ENCODE measurements at places on chromosomes 2 and 18.

DNA sequence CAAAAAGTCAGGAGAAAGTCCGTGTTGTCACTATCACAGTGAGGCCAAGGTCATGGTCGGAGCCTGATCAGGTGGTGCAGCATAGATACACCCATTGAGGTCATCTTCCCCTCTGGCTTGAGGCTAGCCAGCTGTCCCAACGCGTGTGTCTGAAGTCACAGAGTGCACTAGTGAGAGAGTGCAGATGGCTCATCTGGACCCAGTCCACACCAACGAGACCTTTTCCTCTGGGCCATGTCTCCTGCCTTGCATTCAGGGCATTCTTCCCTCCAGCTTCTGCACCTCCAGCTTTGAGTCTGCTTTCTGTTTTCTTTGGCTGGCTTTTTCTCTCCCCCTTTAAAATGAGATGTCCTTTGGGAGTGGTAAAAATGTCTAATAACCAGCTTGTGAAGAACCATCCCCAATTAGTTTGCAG is 146.9 kb downstream of the TDRD15 start:
- no peak for DNase-seq

DNA sequence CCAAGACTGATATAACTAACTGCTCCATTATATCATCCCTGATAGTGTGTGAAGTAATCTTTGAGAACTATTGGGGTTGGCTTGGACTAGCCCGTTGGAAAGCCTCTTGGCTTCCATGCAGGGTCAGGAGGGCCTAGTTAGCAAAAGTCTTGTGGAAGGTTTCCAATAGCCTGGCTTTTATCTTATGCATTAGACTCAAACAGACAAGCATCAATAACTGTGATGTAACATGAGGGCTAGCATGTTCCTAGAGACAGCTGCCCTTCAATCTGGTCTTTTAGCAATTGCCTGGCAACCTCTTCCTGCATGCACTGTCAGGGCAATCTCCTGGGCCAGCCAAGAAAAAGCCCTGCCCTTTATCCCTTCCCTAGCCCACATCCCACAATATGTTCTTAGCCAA is 18.2 kb downstream of the SLC8A1 start:
- no peak for DNase-seq

- peak; percentile 57 for DNase-seq
These were observed 42.4 kb upstream of the DDX18 start for GRCh38 chr2:117771969-117772630.

GRCh38 chr2:163462993-163463392 is 272.8 kb downstream of the FIGN start:
- no peak for DNase-seq

- DNase-seq: no peak
These were observed 5.5 kb upstream of the SMARCAL1 start for GRCh38 chr2:216406826-216407225.

- DNase-seq: no peak
These were observed 38.3 kb downstream of the MRPS9 start for GRCh38 chr2:105076121-105076520.

DNA sequence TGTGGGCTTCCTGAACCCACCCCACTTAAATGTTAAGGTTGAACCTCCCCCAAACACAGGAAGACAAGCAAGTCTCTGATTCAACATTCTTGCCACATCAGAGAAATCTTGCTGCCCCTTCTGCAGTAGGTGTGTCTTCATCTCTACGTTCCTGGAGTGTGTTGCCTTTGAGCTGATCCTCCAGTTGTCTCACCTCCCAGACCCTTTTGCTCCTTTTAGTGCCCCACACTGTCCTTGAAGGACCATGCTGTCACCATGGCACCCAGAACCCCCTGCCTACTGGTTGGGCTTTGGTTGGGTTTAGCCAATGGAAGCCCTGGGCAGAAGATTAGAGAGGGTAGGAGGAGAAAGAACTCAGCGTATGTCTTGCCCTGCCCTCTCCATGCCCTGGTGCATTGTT is 10.7 kb downstream of the CAB39 start:
- DNase-seq: no peak

- no peak for DNase-seq
These were observed 464.6 kb upstream of the SPHKAP start for GRCh38 chr2:228646061-228646460.

- no peak for DNase-seq
These were observed 6.3 kb upstream of the INO80D start for GRCh38 chr2:206092297-206092696.

DNA sequence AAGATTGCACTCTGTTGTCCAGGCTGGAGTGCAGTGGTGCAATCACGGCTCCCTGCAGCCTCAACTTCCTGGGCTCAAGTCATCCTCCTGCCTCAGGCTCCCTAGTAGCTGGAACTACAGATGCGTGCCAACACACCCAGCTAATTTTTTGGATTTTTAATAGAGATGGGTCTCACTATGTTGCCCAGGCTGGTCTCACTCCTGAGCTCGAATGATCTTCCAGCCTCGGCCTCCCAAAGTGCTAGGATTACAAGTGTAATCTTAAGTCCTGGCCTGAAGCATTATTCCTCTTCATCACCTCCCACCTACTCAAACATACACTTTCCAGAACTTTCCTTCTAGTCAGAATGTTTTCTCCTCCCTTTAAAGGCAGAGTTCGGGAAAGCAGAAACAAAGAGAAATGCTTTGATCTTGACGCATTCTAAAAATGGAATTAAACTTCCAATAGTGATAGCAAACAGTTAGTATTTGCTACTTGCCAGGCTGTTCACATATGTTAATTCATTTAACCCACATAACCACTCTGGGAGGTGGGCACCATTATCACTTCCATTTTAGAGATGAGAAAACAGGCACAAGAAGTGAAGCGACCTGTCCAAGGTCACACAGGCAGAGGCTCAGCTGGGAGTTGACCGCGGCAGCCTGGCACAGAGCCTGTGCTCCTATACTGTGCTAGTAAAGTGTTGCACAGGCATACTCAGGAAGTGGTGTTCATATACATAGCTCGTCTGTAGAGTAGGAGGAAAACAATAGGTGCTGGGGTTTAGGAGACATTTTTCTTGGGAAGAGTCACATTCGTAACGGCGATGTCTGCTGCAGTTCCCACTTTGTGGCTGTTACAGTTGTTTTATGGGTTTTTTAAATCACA is 24.6 kb downstream of the TEX44 start:
- no peak for DNase-seq

- no peak for DNase-seq
These were observed 39.1 kb upstream of the TWIST2 start for GRCh38 chr2:238808761-238809160.

DNA sequence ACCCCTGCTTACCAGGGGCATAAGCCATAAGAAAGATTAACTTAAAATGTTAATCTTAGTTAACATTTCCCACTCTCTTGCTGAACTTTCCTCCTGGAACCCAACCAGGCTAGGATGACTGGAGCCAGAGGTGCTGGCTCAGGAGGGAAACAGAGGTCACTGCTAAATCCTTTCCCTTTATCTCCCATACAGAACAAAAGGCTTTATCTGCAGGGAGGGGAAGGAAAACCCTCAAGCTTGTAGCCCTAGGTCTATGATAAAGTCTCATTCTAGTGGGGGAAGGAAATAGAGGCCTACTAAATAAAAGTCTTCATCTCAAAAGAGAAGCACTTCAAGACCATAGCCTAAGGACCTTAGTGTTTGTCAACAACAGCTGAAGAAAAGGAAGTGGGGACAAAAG is 18.6 kb downstream of the HIBCH start:
- no peak for DNase-seq

- no peak for DNase-seq
These were observed 7.0 kb downstream of the KRCC1 start for GRCh38 chr2:88048541-88048940.

DNA sequence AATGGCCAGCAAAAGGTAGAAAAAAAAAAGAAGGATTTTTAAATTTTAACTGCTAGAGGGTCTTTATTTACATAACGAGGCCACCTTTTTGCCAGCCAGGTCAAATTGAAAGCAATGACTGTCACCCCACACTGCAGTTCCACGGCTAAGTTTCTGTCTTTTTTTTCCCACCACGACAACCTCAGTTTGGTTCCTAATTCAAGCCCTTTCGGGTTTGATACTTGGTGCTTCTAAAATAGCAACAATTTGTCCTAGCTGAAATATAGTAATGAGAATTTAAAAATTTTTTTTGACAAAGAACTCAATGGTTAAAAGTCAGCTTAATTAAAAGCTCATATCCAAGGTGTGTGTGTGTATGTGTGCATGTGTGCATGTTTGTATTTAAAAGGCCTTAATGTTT is 16.4 kb upstream of the NMS start:
- DNase-seq: no peak

DNA sequence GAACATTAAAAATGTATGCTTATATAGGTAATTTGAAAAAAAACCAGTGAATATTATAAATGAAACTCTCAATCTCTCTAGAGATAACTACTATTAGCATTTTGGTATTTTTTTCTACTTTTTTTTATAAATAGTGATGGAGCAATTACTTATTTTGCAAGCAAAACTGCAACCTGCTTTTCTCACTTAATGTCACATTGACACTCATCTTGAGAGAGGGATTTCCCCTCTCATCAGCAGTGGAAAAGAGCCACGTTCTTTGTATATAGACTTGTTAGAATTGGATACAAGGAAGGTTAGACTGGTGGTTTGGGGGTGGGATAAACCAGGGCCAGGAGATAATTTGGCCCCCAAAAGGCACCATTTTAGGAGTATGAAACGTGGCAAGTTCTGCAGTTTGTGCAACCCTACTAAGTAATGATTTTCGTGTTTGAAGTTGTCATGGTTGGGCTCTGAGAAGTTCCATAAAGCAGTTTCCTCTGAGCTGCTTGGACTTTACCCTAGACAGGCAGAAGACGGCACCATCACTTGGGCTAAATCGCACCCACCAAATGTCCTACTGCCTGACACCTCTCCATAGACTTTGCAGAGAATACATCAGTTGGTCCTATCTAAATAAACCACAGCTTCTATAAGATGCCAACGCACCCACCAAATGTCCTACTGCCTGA is 194.0 kb downstream of the ACTR3 start:
- DNase-seq: no peak

GRCh38 chr18:8504424-8504823 is 104.8 kb upstream of the RAB12 start:
- DNase-seq: no peak

DNA sequence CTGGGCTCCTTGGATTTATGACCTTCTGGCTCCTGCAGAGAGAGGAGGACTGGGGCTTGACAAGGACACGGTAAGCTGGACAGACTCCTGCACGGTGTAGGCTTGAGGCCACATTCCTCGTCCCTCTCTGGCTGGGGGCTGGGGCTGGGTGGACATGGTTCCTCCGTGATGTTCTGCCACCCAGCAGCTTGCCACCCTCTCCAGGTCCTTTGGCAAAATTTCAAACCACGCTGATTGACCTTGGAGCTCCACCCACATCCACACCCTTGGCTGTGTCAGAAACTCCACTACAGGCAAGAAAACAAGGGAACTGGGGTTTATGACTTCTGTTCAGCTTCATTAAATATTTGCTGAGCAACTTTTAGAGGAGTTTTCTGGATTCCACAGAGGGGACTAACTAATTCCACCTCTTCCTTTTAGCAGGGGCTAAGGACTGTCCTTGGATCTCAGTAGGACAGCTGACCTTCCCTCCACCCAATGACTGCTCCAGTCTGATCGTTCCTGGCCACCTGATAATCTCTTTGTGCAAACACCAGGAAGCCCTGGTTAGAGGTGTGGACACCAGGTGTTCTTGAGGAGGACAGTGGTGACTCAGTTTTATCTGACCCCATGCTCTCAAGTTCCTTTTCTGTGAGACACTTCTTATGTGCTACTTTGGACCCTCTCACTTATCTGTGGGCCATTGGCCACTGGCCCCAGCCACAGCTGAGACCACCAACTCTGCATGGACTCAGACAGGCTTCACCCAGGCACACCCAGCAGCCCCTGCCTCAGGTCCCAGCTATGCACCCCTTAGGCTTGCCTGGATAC is 29.3 kb downstream of the GPR55 start:
- DNase-seq: no peak

GRCh38 chr2:71129902-71130151 is 202 bp downstream of the MCEE start:
- DNase-seq: no peak

DNA sequence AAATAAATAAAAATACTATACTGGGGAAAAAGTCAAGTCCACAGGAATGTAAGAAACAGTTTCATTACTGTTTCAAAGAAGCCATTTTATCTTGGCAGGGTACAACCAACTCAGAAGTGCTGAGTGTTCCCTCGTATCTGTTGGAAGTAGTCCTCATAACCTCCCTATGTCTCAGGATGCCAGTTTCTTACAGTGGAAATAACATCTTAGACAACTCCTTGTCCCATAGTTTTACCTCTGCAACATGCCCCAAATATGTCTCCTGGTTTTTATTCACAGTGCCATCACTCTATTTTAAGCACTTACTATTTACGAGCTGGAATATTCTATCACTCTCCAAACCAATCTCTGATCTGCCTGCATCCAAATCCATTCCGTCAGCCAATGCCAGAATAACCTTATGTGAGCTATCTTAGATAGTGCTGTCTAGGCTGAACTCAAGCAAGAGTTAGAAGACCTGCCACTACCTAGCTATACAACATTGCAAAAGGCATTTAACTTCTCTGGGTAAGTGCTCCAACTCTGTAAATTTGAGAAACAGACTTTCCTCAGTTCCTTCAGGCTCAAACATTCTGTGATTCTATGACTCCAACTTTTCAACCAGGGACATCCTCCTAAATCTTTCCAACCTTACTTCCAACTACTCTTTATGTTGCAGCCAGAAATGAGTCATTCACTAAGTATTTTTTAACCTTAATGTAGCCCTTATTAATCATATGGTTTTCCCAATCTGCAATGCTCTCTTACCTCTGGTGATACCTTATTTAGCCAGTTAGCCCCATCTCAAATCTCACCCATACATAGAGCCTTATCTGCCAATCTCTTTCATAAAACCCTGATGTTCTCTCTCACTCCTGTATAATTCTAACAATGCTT is 66.7 kb downstream of the RTN4 start:
- DNase-seq: no peak

- DNase-seq: no peak
These were observed 45.0 kb downstream of the NBEAL1 start for GRCh38 chr2:203059567-203060240.

- DNase-seq: no peak
These were observed 5.6 kb downstream of the DES start for GRCh38 chr2:219423652-219424377.

GRCh38 chr2:136020831-136021230 is 35.4 kb upstream of the DARS1 start:
- no peak for DNase-seq

GRCh38 chr2:1494257-1494656 is 81.0 kb downstream of the TPO start:
- DNase-seq: no peak
